GM10248 (cell line): ENCODE measurements at places on chromosomes 5 and 9.

DNA sequence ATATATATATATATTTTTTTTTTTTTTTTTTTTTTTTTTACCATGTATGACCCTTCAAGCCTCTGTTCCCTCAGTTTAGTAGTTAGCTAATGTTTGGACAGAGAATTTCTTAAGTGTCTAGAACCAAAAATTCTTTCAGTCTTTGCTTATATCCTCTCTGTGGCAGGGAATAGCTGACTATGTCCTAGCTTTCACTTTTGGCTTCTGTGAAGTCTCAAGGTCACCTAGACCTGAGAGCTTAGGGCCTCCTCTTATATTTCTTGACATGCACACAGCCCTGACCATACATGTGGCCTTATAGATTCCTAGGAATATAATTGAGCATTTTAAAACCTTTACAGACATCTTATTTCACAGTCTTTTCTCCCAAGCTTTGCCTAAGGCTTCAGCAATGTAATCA lies 930.8 kb upstream of the CDH9 start:
- no peak for DNase-seq

- no peak for DNase-seq
Measured at GRCh38 chr5:44933686-44934085, 124.9 kb downstream of the MRPS30 start.

DNA sequence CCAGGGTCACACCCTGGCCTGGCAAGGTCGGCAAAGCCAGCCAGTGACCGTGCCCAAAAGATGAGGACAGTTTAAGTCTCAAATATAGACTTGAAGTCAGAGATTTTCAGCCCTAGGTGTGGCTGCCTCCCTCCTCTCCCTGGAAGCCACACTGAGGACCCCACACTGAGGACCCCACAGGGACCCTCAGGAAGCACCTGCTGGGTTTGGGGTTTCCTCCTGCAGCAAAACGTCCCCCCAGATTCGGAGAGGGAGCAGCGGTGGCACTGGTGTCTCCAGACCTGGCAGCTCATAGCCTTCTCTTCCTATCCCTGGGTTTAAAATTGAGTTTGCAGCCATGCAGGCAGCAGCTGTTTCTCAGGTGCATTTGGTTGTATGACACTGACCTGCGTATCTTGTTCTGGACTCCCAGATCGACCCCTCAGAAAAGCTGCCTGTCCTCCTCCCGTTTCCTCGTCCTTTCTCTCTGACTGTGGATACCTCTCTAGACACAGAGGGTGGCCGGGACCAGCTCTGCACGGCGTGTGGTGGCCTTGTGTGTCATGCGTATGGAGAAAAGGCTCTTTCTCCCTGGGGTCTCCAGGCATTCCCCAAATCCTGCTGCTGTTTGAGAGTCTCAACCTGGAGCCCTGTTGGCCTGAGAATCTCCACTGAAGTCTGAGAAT lies 36.6 kb downstream of the MRPL36 start:
- no peak for DNase-seq

GRCh38 chr9:117258184-117258866 lies 156.5 kb downstream of the ASTN2 start:
- DNase-seq: no peak

DNA sequence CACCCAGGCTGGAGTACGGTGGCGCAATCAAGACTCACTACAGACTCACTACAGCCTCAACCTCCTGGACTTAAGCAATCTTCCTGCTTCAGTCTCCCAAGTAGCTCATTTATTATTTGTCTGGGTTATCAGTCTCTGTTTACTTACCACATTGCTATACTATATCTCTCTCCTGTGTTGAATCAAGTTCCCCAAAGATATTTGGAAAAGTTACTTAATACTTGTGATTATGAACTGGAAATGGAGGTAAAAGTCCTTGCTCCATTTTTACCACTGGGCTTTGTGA lies 55.6 kb downstream of the ANGPTL2 start:
- DNase-seq: no peak

DNA sequence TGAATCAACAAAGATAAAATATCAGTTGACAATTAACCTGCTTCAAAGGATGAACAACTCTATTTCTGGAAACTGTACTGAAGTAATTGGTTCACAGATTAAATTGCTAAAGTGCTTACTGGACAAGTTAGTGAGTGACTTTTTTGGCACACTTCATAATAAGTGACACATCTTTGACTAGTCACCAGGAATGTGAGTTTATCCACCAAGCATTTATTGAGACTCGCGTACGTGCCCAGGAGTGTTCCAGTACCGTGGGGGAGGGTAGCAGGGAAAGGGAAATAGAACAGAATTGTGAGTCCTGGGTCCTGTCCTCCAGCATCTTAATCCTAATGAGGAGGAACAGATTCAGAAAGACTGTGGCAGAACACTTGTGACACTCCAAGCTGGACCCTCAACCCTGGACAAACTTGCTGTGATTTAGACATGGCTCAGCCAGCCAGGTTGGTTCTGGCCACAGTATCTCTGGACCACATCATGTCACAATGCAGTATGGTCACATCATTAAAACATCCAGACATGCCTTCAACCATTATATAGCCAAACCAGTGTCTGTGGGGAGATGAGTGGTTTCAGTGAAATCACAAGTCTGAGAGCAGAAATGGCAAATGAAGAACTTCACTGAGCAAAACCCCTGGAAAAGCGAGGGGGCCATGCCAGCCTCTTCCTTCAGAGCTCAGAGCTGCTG lies 623.1 kb downstream of the BNC2 start:
- DNase-seq: no peak

GRCh38 chr5:110441035-110441434 lies 285.4 kb downstream of the TMEM232 start:
- DNase-seq: peak; percentile 10

DNA sequence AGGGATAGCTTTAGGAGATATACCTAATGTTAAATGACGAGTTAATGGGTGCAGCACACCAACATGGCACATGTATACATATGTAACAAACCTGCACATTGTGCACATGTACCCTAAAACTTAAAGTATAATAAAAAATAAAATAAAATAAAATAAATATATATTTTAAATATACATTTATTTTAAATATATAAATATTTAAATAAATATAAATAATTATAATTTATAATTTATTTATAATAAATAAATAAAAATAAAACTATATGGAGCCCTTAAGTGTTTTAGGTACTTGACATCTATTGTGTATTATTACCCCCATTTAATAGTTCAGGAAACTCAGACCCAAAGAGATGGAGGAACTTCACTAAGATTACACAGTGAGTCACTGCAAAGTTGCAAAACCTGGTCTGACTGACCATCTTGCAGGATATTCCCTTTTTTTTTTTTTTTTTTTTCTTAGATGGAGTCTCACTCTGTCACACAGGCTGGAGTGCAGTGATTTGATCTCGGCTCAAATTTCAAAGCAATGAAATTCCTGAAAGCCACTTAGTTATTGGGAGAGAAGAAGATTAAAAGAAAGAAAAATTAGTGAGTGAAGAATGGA lies 5.8 kb upstream of the C5orf52 start:
- DNase-seq: no peak

DNA sequence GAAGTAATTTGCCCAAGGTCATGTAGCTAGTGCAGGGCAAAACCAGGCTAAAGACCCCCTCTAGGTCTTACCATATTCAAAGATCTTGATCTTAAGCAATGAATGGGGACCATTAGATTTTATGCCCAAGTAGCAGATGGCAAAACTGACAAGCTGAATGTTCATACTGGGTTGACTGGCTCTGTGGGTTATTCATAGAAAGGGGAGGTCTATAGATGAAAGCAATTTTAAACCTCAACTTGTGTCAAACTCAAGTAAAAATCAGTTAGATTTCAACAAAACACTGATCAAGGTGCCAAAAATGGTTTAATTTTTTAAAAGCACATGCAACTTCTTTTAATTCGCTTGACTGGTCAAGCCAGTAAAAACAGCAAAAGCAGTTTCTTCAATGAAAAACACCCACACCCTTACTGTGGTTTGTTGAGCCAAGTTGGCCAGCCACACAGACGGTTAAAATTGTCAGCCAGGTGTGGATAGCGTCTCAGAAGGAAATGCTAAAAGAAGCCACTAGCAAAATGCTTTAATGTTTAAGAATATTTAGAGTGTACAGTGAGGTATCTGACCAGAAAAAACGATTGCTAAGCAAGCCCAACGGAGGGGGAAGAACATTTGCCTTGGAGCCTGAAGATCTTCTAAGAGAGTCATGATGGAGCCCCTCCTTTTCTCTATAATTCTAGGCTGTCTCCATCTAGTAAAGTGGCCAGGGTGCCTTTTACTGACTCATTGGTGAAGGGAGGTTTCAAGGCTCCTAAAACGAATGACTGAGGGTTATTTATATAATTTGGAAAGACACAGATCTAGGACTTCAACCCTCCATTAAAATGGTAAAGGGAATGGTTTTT lies 539.6 kb upstream of the CLINT1 start:
- DNase-seq: no peak

- no peak for DNase-seq
Measured at GRCh38 chr9:137245450-137246421, 4.6 kb downstream of the TUBB4B start.

DNA sequence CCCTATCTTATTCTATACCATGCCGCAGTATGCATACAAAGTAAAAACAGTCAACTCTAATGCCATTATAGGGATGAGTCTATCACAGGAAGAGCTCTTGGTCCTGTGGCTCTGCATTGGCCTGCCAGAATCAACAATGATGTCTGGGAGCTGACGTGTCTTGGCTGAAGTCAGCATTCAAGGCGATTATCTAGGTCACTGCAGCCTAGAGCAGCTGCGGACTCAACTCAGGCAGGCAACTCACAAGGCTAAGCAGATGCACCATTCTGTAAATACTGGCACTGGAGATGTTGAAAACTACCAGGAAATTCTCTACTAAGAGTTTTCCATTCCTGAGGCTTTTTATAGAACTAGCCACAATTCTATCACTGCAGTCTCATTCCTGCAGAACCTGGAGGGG lies 13.3 kb downstream of the SPATA9 start:
- DNase-seq: no peak

- DNase-seq: no peak
Measured at GRCh38 chr5:124001036-124001615, 489.1 kb downstream of the CSNK1G3 start.

DNA sequence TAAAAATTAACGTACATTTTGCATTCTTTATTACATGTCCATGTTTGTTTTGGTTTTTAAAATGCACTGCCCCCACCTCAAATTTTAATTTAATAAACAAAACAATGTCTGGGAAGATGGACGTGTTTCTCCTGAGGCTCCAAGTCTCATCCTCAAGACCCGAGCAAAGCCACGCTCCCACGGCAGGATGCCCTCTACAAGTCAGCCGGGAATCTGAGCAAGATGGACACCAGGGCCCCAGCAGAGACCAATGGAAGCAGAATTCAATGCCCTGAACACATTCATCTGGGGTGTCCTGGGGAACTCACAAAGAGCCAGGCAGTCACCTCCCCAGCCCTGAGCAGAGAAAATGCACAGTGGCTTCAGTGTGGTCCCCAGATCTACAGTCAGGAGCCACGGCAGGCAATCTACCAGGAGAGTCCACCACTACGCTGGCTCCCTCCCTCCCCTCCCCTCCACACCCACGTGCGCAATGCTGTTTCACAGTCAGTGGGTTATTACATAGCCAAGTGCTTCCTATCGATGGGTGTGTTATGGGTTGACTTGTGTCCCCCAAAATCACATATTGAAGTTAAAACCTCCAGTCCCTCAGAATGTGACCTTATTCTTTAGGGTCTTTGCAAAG lies 129.8 kb downstream of the ROR2 start:
- no peak for DNase-seq

DNA sequence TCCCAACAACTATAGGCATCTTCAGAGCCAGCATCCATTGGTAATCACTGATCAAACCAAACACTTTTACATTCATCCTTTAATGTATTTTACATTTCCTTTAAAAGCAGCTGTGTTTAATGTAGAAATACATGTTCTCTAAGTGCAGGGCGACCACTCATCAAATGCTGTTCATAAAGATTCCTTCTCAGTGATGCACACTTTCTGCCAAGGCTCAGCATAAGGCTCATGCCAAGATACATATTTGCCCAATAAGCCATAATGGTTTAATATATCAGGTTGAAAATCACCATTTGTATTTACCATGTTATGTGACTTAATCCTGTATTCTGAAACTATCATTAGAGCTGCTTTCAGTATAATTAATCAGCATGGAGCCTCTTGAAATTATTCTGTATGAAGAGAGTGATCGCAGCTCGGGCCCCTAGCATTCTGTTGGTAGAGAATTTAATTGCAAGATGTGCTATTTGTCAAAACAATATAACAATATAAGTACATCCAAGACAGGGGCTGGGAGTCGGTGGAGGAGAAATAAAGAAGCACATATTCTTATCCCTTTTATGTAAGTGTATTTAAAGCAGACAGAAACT lies 267.5 kb downstream of the EBF1 start:
- no peak for DNase-seq

- DNase-seq: no peak
Measured at GRCh38 chr5:41809128-41809527, 61.1 kb downstream of the OXCT1 start.

GRCh38 chr5:67050635-67051034 lies 146.0 kb downstream of the CD180 start:
- DNase-seq: no peak

- no peak for DNase-seq
Measured at GRCh38 chr9:12554636-12555035, 138.5 kb upstream of the TYRP1 start.

DNA sequence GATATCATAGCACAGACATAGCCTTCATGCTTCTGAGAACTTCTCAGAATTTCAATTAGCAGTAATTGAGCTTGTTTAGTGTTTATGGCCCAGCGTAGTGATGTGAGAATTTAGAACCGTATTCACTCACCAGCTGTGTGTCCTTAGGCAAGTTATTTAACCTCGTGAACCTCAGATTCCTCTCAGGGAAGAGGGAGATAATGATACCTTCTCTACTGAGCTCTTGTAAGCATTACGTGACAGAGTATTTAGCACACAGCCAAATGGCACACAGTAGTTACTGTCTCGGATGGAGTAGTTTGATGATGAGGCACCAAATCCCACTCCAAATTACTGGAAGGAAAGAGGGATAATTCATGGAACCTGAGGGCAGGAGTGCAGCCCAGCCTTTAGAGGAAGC lies 429.3 kb downstream of the CCDC171 start:
- no peak for DNase-seq

DNA sequence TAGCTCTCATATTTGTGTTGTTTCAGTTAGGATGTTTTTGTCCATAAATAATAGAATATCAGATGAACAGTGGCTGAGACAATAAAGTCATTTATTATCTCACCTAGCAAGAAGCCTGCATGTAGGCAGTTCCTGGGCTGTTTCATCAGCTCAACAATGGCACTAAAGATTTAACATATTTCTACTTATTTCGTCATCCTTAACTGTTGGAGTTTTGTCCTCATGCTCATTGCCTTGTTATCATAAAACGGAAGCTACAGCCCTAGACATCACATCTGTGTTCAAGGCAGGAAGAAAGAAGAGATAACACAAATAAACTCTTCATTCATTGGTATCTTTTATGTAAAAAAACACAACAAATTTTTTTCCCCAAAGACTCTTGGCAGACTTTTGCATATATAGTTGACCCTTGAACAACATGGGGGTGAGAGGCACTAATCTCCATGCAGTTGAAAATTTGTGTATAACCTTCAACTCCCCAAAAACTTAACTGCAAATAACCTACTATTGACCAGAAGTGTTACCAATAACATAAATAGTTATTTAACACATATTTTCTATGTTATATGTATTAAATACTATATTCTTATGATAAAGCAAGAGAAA lies 277.2 kb upstream of the ADRA1B start:
- DNase-seq: no peak

- no peak for DNase-seq
Measured at GRCh38 chr5:88826646-88827585, 56.1 kb downstream of the MEF2C start.
